ENCODE measurements at places on chromosomes 13 and 19. TPM values are rescaled to one million over a fixed set of nuclear protein-coding genes. Genes with fewer than 3 reads are reported as not detected.

DNA sequence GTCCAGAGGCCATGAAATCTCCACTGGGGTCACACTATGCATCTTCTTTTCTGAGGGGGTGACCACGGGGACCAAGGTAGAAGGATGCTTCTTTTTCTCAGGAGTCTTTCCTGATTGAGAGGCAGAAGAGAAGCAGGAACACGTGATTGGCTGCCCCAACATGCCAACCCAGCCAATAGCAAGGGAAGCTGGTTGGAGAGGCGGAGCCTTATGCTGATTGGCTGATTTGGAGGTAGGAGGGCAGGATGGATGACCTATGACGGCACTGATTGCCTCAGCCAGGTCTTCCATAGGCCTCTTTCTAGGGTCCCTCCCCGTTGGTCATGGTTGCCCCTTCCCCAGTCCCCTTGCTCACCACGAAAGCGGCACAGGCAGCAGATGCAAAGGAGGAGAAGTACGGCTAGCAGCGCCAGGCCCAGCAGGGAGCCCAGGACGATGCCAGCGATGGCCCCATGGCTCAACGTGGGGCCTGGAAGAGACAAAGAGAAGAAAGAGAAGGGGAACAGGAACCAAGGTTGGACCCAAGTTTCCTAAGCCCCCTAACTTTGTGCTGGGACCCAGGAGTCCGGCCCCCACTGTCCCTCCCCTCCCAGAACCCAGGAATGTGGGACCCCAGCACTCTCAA lies 8.0 kb downstream of the VSIG10L start:
- no peak for DNase-seq

DNA sequence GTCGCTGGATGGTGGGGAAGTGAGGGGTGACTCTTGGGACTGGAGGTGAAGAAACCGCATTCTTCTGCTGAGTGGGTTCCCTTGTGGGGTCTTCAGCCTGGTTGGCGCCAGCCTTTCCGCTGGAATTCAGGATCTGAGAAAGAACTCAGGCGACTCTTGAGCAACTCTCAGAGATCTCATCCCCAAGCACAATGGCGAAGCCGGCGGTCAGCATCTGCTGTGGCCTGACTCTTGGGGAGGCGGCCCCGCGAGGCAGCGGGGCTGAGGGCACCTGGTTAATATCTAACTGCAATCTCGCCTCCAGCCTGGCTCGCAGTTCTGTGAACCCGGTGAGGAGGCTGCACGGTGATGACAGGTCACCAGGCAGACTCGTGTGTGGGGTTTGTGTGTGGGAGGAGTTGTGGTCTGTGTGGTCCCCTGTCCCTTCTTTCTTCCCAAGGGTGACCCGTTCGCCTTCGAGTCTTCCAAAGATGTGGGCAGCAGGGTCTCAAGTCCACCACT lies 883 bp downstream of the ZNF441 start:
- peak; percentile 34 for DNase-seq

DNA sequence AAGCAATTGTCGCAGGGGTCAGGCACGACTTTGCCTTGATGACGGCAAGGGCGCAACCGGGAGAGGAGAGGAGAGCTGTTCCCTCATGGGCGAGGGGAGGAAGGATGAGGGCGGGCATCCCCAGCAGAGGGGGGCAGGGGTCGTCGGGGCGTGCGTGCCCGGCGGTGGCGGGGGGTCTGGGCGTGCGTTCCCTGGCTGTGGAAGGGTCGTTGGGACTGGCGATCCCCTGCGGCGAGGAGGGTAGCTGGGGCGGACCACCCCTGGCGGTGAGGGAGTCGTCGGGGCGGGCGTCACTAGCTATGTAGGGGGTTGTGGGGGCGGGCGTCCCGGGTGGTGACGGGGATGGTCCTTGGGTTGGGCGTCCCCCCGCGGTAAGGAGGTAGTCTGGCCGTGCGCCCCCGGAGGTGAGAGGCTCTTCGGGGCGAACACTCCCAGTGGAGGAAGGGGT lies 1.7 kb downstream of the COMP start:
- DNase-seq = no peak

Gene SERP2
- 0.54 TPM for total RNA-seq

DNA sequence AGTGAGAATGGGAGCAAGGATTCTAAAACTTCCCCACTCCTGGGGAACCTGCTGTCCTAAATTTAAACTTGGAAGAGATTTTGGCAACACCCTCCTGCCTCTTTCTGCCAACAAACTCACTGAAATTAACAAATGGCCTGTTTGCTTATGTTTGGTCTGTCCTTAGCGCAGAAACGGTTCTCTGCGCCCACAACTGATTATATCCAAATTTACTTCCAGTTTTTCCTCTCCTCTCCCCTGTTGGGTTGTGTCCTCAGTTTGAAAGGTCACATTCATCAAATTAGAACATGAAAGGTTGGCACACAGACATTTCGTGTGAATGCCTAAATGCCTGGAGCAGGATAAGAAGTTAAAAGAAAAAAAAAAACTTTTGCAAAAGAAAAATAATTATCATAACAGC lies 56.4 kb upstream of the MRI1 start:
- DNase-seq = no peak
